ENCODE measurements at places on chromosomes 7 and 10.

- no peak for DNase-seq
These were observed 303.9 kb downstream of the SDHAF3 start for GRCh38 chr7:97421307-97421930.

GRCh38 chr7:91609525-91609924, 271.0 kb downstream of the MTERF1 start:
- no peak for DNase-seq

GRCh38 chr10:95505641-95506040, 55.5 kb downstream of the SORBS1 start:
- DNase-seq, result no peak

DNA sequence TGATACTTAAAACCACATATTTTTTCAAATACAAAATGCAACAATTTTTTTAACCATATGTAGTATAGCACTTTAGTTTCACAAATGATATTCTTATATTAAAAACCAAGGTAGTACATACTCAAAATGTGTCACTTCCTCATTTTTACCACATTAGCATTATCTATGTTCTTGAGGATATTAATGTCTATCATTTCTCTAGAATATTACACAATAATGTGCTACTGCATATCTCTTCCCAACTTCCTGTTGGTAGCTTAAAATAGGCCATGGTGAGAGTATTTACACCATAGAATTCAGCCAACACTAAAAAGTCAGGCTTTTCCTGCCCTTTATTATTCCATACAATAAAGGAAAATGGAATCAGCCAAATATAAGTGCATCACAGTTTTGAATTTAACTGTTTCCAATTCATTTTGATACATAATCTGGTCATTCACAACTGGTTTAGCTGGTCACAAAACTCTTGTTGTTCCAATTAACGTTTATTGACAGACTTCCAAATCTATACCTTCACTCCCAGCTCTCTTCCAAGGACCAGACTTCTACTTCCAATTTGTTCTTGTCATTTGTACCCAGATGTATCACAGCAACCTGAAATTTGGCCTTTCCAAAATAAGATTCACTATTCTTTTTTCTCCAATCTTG, 20.0 kb upstream of the LRRC17 start:
- no peak for DNase-seq

DNA sequence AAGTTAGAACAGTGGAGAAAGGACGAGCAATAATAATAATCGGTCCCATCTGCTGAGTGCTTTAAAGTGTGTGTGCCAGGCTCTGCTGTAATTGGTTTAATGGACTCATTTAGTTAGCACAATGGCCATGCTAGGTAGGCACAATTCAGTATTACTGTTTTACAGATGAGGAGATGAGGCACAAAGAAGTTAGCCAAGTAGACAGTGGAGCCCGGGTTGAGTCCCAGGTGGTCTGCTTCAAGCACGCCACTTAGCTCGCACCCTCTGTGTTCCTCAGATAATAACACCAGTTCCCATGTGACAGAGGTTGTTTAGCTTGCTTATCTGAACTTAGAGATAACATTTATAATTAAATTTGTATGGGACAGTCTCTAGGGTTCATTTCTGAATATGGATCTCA, 101.6 kb upstream of the GJD4 start:
- DNase-seq, result no peak

- no peak for DNase-seq
These were observed 57.1 kb upstream of the ANKRD1 start for GRCh38 chr10:90977855-90978486.

DNA sequence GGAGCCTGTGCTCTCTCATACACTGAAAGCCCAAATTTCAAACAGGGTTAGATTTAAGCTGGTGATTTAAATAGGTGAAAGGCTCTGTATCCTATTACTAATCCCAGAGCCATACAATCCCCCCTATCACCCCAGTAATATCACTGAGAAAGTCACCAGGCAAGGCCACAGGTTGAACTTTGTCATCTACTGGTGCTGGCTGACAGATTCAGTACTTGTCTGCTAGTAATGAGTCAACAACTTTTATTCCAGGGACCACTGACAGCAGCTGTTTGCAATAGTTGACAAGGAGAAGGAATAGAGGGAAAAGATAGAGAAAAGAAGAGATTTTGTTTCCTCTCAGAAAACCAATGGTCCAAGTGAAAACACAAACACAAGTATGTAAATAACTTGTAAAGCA, 10.4 kb downstream of the ASB15 start:
- no peak for DNase-seq

- no peak for DNase-seq
These were observed 18.9 kb downstream of the PODXL start for GRCh38 chr7:131537571-131537978.

DNA sequence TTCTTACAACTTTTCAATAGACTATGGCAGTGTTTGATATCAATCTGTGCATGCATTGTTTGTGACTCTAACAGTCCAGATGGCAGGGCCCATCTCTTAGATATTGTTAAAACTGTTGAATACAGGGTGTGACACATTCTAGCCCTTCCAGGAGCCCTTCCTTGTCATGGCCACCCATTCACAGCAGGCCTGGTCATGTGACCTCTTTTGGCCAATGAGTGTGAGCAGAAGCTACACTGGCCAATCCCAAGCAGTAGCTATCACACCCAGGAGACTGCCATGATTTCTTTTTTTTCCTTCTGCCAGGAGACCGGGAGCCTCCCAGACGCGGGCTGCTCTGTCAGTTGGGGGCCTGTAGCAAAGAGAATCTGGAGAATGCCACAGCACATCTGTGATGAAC, 655.4 kb upstream of the MKI67 start:
- DNase-seq, result peak; percentile 38

DNA sequence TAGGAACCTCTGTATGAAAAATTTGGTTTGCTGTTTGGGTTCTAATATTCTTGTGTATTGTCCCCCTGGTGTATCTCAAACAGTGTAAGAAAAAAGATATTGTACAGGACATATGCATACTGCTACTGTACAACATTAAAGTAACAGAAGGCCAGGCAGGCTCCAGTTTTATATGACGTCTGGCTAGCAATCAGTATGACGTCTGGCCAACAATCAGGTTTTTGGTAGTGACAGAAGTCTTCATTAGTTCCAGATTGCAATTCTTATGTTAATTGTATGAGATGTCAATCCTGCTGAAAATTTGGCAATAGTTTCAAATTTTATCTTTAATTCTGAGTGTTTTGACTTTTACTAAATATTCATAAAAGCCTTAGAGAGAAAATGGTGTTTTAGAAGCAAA, 67.9 kb upstream of the KCND2 start:
- no peak for DNase-seq

- no peak for DNase-seq
These were observed 27.3 kb upstream of the AFAP1L2 start for GRCh38 chr10:114431414-114432135.

- DNase-seq, result no peak
These were observed 81.9 kb downstream of the DNMBP start for GRCh38 chr10:99927721-99928280.

- DNase-seq, result no peak
These were observed 473.7 kb downstream of the TYW1 start for GRCh38 chr7:67470256-67470751.

DNA sequence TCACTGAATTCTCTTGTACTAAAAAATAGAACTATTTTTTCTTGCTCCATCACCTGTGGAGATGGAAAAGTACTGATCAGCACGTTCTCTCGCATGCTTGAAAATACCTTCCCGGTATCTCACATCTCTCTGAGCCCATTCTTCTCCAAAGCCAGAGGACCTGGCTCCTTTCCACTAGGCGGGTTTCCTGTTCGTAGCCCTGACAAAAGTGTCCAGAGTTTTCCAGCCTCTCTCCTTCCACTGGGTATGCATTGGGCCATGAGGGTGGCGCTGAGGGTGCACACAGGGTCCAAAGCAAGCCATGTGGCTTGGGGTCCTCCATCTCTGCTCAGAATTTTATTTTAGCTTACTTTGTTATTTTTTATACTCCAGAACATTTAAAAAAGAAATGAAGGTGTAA, 16.3 kb upstream of the SRGN start:
- no peak for DNase-seq

GRCh38 chr7:110065121-110065520, 1025.8 kb upstream of the LRRN3 start:
- no peak for DNase-seq

- DNase-seq, result no peak
These were observed 123.0 kb upstream of the SEC61G start for GRCh38 chr7:54881816-54882520.

DNA sequence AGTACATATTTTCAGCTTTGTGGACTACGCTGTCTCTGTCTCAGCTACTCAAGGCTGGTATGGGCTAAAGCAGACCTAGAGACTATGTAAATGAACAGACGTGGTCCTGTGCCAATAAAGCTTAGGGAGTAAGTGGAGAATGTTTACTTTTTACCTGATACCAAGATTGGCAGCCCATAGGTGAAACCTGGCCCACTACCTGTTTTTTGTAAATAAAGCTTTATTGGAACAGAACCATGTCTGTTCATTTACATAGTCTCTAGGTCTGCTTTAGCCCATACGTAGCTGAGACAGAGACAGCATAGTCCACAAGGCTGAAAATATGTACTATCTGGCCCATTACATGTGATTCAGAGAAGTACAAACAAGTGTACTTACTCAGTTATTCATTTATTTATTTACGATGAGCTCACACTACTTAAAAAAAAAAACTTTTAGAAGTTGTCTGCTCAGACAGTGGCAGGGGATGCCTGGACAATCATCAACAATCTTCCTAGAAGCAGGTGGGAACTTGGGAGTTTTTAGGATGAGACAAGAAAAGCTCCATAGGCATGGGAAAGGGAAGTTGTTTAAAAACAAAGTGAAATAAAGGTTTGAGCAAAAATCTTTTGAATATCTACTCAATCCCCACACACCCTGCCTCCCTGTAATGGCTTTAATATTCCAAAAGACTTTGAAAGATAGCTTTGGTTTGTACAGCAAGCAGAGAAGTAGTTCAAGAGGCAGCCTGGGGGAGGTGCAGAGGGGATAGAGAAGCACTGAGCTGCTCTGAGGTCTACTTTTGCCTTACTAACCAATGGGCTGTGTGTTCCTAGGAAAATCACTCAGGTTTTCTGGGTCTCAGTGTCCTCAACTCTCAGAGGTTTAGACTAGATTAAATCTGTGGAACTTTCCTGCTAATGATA, 114.4 kb upstream of the AFAP1L2 start:
- no peak for DNase-seq

DNA sequence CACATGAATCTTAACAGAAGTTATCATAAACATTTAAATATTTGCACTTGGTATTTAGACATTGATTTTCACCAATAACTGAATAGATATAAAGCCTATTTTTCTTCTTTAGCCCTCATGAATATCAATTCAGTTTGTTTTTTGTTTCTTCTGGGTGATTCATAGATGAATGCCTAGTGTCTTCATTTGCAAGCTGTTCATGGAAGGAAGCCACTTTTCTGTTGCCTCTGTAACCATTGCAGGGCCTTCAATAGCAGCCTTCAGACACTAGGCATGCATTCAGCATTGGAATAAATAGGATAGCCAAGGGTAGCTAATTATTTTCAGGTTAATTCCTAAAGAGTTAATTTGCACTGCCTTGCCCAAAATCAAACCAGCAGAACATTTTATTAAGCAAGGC, 375.3 kb downstream of the DPP6 start:
- no peak for DNase-seq

DNA sequence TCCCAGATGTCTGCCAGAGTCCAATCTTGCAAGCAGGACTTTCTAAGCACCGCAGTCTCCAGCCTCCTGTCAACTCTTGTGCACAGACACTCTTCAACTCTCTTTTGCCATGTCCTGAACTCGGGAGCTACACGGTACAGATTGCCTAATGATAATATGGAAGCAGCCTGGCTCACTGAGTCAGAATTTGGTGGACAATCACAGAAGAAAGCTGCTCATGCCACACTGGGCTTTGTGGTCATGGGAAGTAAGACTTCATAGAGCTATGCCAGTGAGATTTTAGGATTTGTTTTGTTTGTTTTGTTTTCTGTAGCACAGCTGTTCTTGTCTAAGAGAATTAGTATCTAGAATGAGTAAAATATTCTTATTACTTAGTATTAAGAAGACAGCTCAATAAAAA, 144.1 kb upstream of the PRSS58 start:
- no peak for DNase-seq

DNA sequence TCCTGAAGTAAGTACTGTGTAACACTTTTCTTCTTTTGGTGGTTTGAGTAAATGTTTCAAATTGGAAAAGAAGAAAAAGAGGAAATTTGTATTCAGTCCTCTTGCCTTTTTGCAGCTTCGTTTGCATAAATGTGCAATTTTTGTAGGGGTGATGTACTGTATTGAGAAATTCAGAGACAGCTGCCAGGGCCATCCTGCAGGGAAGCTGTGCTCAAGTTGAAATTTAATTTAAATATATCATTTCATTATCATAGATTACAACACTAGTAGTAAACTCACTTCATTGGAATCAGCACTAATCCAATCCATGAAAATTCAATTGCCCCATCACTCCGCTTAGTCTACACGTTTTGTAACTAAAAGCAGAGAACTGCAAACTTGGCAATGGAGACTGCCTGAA, 415.4 kb downstream of the DNAJB9 start:
- no peak for DNase-seq

GRCh38 chr7:33614357-33615117, 290.8 kb upstream of the BMPER start:
- DNase-seq, result no peak

DNA sequence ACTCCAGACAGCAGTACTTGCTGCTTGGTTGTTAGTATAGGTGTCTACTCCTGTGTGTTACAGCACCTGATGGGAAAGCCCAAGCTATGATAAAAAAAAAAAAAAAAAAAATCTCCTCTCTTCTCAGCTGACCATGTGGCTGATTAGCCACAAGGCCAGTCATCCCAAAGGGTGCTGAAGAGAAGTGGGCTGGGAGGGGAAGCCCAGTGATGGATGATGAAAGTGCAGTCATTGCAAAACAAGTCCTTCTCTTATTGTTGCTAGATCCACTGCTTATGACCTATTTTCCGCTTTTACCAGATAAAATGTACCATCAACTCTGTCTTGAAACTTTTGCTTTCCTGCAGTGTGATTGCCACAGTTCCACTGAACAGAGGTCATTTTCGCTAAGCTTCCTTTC, 1092.5 kb upstream of the C7orf33 start:
- no peak for DNase-seq

- DNase-seq, result no peak
These were observed 343.0 kb upstream of the PCDH15 start for GRCh38 chr10:55144001-55144400.

DNA sequence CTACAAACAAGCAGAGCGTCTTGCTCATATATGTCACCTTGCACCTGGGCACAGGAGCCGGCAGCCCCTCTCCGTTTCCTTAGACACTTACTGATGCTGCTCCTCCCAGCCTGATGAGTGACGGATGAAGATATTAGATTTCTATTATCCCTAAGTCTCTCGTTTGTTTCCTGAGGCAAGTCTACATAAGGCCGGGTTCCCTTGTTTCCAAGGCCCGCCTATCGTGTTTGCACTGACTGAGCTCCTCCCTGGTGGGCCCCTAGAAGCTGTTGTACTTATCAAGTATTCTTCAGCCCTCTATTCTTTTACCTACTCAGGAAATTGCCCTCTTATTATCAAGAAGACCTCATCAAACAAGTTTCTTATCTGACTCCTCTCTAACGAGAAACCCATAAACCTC, 18.5 kb downstream of the SH3PXD2A start:
- DNase-seq, result no peak

GRCh38 chr7:41567031-41567730, 135.7 kb downstream of the INHBA start:
- no peak for DNase-seq

- no peak for DNase-seq
These were observed 9.5 kb downstream of the GRIFIN start for GRCh38 chr7:2466675-2467074.

- DNase-seq, result no peak
These were observed 37.4 kb downstream of the SEMA3C start for GRCh38 chr7:80881351-80881900.

Data from osteocyte (in vitro differentiated cells).